B cell (primary cell): ENCODE measurements at places on chromosomes 3 and 15. TPM values are rescaled to one million over a fixed set of nuclear protein-coding genes. Genes with fewer than 3 reads are reported as not detected.

DNA sequence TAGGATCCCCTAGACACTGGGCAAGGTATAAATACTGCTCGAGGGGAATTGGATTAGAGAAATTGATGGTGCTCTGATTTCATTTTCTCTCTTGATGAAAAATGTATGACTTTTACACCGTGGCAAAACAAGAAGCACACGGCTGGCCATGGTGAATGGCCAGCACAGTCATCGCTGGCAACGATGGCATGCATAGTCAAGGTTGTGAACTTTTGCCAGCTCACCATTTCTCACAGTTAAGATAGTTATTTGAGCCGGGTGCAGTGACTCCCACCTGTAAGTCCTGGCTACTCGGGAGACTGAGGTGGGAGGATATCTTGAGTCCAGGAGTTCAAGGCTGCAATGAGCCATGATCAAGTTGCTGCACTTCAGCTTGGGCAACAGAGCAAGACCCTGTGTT lies 95.4 kb downstream of the HMG20A start:
- no peak for DNase-seq

GRCh38 chr3:53171064-53171418 lies 10.0 kb downstream of the PRKCD start:
- no peak for DNase-seq

The FSD2 gene
- polyA plus RNA-seq: not detected in 2 replicates

DNA sequence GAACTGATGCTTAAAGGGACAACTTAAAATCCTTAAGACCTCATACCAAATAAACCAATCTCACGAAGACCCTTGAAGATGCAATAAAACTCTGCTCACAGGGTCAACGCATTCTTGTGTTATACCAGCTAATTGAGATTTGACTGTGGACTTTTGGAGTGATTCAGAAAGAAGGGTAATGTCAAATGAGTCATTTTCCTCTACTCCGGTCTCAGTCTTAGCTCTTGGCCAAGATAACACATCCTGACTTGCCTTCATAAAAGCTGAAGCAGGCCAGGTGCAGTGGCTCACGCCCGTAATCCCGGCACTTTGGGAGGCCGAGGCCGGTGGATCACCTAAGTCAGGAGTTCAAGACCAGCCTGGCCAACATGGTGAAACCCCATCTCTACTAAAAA lies 3.8 kb downstream of the PKM start:
- no peak for DNase-seq

DNA sequence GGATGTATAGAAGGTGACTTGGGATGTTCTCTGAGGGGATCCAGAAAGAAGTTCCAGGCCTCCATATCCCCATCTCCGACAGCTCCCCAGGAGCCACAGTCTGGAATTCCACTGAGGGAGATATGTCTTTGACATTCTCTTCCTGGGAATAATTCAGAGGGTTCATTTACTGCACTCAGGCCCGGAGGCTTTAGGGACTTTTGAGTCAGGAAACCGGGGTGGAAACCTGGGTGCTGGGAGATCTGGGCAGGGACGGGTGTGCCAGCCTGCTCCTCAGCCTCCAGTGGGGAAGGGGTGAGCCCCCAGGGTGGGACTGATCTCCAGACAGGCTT lies 147.7 kb downstream of the SMAD6 start:
- DNase-seq: no peak

DNA sequence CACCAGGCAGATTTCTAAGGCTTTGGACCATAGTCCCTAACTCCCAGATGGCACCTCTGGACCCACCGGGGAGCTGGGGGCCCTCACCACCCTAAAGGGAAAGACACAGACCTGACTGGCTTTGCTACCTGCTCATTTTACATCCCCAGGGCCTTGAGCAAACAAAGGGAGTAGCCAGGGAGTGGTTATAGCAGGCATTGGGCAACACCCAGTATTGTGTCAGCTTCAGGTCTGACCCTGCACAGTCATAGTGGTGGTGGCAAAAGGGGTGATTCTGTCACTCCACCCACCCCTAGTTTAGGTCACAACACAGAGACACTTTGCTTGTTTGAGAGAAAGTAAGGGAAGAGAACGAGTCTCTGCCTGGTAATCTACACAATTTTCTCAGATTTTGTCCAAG lies 352.5 kb downstream of the DIPK2A start:
- DNase-seq: no peak

The KLHL6 gene
- polyA plus RNA-seq: 24.3 and 29.6 TPM in 2 replicates

DNA sequence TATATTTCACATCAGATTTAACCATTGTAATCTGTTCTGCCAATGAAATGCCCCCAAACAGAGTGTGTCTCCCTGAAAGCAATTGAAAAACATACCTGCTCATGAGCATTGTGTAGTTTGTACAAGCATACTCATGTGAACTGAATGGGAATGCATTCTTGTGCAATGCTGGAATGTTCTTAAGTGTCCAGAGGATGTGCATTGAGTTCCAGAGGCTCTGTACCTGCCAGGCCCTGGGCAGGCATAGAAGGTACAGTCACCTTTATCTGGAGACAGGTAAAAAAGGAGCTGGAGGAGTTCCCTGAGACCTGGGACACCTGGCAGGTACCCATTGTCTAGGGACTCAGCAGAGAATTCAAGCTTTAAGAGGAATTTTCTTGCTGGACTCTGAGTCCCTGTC lies 2.8 kb downstream of the MRAS start:
- no peak for DNase-seq

DNA sequence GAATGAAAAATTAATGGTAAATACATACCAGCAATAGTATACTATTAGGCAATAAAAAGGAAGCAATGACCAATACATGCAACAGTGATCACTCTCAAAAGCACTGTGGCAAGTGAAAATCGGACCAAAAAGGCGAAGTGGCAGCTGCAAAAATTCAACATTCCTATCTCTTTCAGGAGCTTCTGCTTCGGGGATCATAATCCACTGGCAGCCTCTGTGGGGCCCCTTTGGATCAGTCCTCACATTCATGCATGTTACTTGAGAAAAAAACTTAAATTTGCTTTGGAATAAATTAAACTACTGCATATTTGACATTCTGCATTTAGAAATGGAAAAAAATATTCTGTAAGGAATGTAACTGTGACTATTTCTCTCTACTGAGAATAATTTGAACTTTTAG lies 425.6 kb downstream of the NR2F2 start:
- no peak for DNase-seq

The DUOXA2 gene
- not detected in 2 replicates for polyA plus RNA-seq

The SLCO3A1 gene
- polyA plus RNA-seq: 1.4 and 2.3 TPM in 2 replicates

DNA sequence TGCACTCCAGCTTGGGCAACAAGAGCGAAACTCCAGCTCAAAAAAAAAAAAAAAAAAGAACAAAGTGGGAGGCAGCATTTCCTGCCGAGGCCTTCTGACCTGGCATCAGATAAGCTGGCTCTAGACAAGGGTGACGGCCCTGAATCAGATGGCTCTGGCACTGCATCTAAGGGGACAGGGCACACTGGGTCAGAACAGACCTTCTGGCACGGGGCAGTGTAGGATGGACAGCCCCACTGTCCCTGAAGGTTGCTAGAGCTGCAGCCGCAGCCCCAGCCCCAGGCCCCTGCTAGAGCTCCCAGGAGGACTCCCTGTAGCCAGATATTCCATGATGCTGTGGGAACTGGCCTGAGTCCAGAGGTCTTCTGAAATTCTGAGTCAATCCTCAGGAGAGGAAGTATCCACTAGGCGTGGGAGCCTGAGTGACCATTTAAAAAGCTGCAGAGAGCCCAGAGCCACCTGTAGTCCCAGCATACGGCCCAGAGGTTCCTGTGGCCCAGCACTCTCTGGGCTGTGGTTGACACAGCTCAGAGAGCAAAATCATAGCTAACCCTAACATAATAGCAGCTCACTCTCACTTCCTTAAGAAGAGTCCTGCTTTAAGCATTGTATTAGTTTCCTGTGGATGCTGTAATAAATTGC lies 69.2 kb upstream of the MFGE8 start:
- DNase-seq: peak; percentile 37
